Renal cortical epithelial cell (primary cell): ENCODE measurements at places on chromosomes 3 and 15. TPM values are rescaled to one million over a fixed set of nuclear protein-coding genes. Genes with fewer than 3 reads are reported as not detected.

- DNase-seq, result no peak
Measured at GRCh38 chr3:50599115-50599715, 12.4 kb downstream of the CISH start.

DNA sequence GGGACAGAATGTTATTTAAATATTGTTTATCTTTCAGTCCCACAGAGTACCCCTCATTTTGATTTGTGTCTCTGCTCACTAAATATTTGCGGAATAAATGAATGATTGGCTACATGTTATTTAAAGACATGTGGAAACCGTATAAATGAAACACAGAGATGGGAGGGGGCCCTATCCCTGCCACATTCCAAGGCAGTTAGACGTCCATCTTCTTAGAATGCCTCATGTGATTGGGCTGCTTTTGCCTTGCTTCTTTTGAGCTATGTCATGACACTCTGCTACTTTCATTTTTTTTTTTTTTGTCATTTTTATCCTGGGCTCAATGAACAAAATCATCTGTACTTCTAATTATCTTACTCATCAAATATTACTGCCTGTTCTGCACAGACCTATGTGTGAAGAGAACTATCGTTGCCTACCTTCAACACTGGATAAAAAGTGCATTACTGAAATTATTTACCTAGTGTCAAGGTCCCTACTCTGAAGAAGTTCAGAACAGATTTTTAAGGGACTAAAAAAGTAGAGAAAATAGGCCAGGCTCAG, 83.9 kb upstream of the FAM98B start:
- DNase-seq, result no peak

GRCh38 chr3:18917923-18918322, 230.4 kb upstream of the KCNH8 start:
- DNase-seq, result no peak

- DNase-seq, result peak; percentile 16
Measured at GRCh38 chr3:105860641-105861040, 8.2 kb downstream of the CBLB start.

- no peak for DNase-seq
Measured at GRCh38 chr3:192935441-192935840, 17.8 kb upstream of the MB21D2 start.

- no peak for DNase-seq
Measured at GRCh38 chr3:138653567-138653966, 45.0 kb downstream of the FAIM start.

DNA sequence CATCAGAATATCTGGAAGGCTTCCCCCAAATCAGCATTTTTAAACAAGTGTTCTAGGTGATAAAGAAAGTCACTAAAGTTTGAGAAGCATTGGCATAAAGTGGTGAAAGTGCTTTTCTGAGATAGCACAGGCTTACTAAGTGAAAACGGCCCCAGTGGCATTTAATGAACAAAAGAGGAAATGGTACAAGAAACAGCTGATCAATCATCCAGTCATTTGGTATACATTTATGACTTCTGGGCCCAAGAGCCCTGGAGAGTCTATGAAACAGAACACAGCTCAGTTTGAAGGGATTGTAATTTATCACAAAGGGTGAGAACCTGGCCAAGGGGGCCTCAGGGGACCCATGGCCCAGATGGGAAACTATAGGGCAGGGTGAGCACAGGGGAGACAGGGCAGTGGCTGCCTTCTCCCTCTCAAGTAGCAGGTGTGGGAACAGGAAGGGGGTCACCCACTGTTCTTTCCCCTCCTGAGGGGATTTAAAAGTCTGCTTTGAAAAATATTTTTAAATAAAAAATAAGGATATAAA, 265.5 kb upstream of the ROPN1 start:
- DNase-seq, result no peak

DNA sequence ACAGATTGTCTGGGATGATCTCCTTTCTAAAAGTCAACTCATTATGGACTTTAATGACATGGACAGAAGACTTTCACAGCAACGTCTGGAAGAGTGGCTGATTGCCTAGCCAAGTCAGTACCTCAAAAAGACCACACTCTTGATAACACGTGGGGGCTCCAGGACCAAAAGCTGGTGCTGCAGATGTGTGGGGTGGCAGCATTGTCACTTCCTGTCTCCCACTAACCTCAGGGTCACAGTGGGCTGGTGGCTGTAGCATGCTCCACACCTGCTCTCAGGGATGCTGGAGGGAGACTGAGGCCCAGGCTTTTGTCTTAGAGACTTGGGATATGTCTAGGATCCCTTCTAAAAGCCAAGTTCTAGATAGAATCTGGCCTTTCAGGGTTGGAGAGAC, 118.1 kb downstream of the APBA2 start:
- DNase-seq, result no peak

GRCh38 chr15:35150361-35150760, 65.3 kb upstream of the NANOGP8 start:
- no peak for DNase-seq

- peak; percentile 69 for DNase-seq
Measured at GRCh38 chr15:83380682-83381081, 66.5 kb upstream of the SH3GL3 start.

DNA sequence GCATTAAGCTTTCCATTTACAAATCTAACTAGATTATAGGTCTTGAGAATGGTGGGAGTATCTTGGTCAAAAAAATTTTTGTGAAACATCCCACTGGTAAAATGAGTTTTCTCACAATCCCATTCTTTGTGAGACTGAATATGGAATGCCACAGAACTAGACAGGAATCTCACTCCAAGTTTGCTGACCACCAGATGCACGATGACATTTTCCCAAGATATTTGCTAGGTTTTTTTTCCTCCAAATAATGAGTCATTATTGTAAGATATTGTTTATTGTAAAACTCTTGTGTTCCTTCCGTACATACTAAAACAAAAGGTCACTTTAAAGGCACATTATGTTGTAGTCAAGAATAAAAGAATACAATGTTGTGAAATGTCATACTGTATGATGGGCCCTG, 53.9 kb downstream of the COPS2 start:
- no peak for DNase-seq

DNA sequence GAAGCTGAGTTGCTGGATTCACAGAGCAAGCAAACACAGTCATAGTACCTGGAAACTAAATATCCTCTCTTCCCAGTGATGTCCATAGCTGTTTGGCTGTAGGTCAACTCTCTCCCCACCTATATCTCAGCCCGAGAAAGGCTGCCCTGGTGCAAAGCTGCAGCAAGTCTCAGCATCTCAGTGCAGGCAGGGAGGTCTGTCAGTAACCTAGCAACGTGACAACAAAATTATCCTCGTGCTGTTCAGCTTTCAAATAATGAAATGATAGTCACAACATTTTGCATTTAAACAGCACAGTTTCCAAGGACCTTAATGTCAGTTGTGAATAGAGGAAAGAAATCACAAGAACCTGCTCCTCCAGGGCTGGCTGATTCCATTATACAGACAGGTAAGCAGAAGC, 83.6 kb downstream of the CHST2 start:
- DNase-seq, result no peak

DNA sequence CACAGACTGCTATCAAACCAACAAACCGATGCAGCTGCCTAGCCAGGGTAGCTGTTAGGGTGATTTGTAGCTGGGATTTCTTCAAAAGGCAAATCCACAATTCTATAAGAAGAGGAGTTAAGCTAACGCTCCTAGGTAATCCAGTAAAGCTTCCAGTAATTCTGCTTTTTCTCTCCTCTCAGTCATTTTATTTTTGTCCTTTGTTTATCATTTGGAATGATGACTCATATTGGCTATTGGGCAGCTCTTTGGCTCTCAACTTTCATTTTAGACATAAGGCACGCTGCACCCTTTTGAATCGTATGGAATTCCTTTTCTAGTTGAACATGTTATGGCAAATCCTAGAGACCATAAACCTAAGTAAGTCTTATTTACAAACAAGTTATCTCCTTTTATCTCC, 53.2 kb upstream of the PPARG start:
- peak; percentile 23 for DNase-seq

DNA sequence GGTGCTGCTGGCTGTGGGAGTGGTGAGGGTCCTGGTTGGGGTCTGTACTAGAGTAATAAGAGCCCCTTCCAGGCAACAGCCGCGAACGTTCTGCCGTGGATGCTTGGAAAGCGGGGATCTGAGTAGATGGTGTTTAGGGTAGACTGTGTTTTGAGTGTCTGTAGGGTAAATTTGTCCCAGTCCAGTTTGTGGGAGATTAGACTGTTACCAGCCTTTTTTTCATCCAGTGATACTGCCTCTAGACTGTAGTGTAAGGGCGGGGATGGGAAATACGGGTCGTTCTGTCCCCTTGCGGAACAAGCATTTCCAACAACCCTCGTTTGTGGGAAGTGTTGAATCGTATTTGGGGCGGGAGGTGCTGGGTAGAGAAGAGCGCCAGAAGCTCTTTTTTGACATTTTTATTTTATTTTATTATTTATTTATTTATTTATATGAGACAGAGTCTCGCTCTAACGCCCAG, 424 bp downstream of the HAUS2 start:
- peak; percentile 13 for DNase-seq

- DNase-seq, result peak; percentile 53
Measured at GRCh38 chr15:38367476-38367875, 86.5 kb upstream of the FAM98B start.

- DNase-seq, result no peak
Measured at GRCh38 chr3:69354948-69355347, 30.9 kb downstream of the FRMD4B start.

- no peak for DNase-seq
Measured at GRCh38 chr3:18618723-18619122, 193.6 kb upstream of the SATB1 start.

DNA sequence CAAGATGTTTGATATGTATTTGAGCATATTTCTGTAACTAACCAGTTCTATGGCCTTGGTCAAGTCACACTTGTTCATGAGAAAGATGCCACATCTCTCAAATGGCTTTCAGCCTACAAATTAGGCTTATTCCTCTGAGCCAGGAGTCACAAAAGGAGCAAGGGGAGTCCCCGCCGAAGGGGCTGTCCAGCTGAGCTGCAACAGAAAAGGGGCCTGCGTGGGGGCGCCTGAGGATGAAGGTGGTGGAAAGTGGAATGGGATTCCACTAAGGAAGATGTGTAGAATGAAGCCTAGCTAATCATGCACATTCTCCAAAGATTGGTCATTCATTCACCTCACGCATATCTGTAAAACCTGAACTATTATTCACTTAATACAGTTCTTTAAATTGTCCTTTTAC, 19.1 kb downstream of the ALDH1L1 start:
- no peak for DNase-seq

GRCh38 chr15:58331913-58332675, 99.7 kb upstream of the LIPC start:
- peak; percentile 99 for DNase-seq

DNA sequence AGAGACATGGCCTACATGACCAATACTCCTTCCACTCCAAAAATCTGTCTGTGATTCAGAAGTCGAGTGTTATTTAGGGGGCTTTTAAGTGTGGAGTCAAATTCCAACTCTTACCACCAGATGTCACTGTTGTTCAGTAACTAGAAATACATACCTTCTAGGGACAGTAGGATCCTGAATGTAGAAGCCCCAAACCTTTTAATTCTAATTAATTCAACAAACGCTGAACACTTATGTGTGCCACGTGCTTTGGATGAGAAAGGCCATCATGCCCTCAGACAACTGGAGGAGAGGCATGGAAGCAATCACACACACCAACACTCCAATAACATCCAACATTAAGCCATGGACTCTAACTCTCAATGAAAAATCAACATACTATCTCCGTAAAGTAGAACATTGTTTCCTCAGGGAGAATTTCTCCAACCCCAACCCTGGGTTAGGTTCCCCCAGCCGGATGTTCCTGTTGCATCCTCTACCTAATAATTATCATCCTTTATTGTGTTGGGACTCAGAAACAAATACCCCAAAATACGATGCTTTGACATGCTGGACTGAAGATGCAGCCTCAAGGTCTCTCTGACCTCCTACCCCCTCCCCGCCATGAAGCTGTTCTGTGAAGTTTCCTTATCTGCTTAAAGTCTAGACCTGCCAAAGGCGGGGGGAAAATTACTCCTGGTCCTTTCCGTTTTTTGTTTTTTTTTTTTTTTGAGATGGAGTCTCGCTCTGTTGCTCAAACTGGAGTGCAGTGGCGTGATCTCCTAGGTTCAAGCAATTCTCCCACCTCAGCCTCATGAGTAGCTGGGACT, 8.0 kb upstream of the CCDC13 start:
- DNase-seq, result peak; percentile 81

DNA sequence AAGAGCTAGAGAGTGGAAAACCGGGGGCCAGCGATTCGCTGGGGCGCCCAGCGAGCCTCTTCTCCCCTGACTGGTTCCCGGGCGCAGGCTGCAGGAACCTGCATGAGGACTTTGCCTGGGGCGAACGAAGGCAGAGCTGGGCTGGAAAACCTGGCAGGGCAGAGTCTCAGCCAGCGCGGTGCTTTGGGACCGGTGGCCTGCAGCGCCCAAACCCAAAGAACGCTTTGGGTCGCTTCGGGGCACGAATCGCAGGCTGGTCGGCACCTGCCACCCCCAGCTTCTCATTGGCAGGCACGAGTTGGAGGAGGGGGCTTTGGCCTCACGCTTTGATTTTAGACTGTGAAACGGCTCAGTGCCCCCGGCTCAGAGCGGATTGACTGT, 3.0 kb downstream of the ONECUT1 start:
- DNase-seq, result no peak

GRCh38 chr3:155886915-155887314, 16.5 kb downstream of the GMPS start:
- DNase-seq, result no peak

DNA sequence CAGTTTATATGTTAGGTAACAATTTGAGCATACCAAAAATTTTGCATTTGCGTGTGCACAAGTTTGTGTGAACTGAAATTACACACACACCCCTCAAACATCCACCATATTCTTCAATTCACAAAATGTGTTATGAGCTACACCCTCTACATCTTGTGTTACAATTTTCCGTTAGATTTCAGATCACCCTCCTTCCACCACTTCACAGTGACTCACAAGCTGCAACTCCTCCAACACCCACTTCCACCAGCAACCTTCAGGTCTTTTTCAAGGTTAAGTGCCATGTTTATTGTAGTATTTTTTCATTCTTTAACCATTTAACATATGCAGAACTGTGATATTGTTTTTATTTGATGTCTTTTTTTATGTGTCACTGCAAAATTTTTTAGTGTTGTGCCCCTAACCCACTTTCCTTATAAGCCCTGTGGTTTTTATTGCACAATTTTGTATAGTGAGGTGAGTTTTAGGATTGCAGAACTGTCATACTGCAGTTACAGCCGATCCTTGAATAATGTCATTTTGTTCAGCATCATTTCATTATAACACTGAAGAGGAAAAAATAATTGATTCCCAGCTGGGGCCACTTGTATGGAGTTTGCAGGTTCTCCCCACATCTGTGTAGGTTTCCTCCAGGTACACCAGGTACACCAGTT, 148.9 kb downstream of the PLCL2 start:
- DNase-seq, result no peak

- peak; percentile 45 for DNase-seq
Measured at GRCh38 chr3:102512734-102513504, 78.1 kb downstream of the ZPLD1 start.

Gene GOLGA6L4
- 1.7 and 2.2 TPM in 2 replicates for total RNA-seq

Gene IL17RC
- 18.9 and 29.9 TPM in 2 replicates for total RNA-seq

Gene CHRNA7
- total RNA-seq, result 0.52 and 1.5 TPM in 2 replicates

Gene IREB2
- 68.5 and 70.2 TPM in 2 replicates for total RNA-seq

Gene CRTC3
- total RNA-seq, result 4.9 and 17.3 TPM in 2 replicates

Gene TP63
- total RNA-seq, result under 0.01 and 0.52 TPM in 2 replicates

Gene PTPRG
- 29.2 and 119 TPM in 2 replicates for total RNA-seq
